ENCODE measurements at places on chromosomes 4 and X. TPM values are rescaled to one million over a fixed set of nuclear protein-coding genes. Genes with fewer than 3 reads are reported as not detected.

GRCh38 chrX:18864390-18864920 is 119.5 kb downstream of the PHKA2 start:
- no peaks in the 10 kb centered on the region for H3K27me3 ChIP-seq
- H3K4me3 ChIP-seq: no peak overlapping the region
- no peak for DNase-seq
- no peak overlapping the region for H3K27ac ChIP-seq
- no peaks in the 10 kb centered on the region for H3K36me3 ChIP-seq

DNA sequence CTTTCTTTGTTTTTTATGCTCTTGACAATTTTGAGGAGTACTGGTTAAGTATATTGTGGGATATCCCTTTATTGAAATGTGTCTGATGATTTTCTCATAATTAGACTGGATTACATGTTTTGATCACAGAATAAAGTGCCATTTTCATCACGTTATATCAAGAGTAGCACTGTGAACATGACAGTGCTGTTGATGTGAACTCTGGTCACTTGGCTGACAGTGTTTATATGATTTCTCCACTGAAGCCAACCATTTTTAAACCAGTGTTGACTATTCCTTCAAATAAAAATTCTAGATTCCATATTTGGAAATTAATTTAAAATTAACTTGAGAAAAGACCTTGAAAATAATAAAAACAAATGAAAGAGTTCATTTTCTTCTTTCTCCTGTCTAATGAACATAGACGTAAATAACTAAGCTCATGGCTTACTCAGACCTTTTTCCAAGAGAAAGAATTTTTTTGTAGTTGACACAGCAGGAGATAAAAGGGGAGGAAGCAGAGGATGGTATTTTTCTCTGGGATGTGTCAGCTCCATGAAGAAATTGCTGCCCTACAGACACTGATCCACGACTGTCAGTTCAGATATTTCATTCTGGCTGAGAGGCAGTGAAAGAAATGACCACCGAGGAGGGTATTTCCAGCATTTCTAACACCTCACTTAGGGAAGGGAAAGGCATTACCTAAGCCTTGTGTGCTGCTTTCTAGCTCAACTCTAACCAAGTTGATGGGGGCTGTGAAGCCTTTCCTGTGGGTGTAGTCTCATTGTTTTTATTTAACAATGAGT is 150.9 kb upstream of the ANK2 start:
- no peak overlapping the region for H3K4me3 ChIP-seq
- no peaks in the 10 kb centered on the region for H3K36me3 ChIP-seq
- H3K27ac ChIP-seq: no peak overlapping the region

DNA sequence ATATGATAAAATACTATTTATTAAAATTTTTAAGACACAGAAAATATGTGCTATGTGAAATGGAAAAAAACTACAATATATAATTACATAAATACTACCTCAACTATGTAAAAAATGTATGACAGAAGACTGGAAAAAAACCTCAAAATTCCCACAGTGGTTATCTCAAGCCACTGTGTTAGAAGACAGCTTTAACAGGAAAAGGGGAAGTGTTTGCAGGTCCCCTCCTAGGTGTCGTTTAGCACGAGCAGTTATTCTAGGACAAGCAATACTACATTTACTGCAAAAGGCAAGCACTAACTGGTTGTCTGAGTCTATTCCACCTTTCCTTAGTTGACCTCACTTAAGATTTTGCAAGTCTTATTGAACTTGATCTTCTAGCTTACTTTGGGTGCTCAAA is 44.9 kb upstream of the PHF8 start:
- no peak overlapping the region for H3K27ac ChIP-seq
- DNase-seq: no peak
- H3K36me3 ChIP-seq: peaks cover 20% of the 10 kb centered on the region
- no peak overlapping the region for H3K4me3 ChIP-seq

Gene CLNK
- total RNA-seq: 2.7 TPM

DNA sequence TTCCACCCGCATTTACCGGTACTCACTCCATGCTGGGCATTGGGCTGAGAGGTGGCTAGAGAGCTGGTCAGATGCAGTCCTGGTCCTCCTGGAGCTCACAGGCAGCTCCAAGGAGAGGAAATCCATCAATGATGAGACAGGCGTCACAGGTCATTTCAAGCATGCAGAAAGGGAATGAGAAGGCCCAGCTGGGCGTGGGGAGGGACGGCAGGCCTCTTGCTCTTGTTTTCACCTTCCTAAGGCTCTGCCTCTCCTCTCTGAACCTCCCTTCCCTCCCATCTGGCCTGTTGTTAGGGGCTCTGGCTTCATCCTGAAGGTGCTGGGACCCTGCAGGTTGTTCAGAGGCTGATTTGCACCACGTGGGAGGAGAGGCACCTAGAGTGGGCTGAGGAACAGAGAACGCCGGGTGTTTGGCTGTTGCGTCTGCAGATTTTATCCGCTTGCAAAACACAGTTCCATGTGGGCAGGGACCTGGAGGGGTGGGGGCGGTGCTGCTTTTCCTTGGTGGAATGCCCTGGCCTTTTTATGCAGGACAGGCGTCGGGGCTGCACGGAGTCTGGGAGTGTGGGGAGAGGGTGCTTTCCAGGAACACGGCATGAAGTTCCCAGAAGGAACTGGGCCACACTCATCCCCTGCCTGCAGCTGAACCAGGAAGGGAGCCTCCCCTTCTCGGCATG is 81.5 kb upstream of the PSAPL1 start:
- DNase-seq: no peak
- H3K36me3 ChIP-seq: no peaks in the 10 kb centered on the region
- no peaks in the 10 kb centered on the region for H3K4me1 ChIP-seq
- peaks cover 18% of the 10 kb centered on the region for H3K27me3 ChIP-seq

Gene CFAP47
- not detected for total RNA-seq
